ENCODE measurements at places on chromosomes 2 and 18.

GRCh38 chr2:239212121-239212928 is 188.5 kb downstream of the HDAC4 start:
- DNase-seq, result no peak

GRCh38 chr18:45166341-45166835 is 448.9 kb upstream of the SLC14A2 start:
- no peak for DNase-seq

DNA sequence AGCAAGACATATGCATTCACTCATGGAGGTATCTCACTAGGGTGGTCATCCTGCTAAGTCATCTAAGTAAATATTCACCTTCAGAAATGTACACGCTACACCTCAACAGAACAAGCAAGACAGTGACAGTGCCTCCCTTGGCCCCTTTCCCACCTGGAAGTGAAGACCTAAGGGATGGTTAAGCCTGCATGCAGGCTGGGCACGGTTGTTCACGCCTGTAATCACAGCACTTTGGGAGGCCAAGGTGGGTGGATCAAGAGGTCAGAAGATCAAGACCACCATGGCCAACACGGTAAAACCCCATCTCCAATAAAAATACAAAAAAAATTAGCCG is 4.4 kb downstream of the LIMS2 start:
- DNase-seq, result no peak

DNA sequence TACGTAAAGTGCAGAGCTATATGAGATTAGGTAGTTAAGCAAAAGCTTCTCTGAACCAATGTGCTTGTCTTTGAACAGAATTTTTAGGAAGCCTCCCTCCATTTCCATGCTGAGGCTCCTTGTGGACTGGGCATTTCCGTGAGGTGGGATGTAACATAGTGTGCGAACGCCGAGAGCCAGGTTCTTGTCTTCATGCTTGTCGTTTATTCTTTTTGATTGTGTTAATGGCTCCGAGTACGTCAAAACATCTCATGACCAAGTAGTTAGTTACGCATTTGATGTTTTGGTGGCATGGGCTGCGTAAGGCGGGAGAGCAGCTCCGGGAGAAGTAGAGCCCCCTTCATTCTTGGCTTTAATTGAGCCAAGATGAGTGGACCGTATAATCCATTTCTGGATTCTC is 32.9 kb downstream of the DGKD start:
- DNase-seq, result no peak

GRCh38 chr2:8779795-8780671 is 57.4 kb downstream of the KIDINS220 start:
- no peak for DNase-seq

- DNase-seq, result no peak
Measured at GRCh38 chr2:57562495-57562894, 484.1 kb upstream of the VRK2 start.

DNA sequence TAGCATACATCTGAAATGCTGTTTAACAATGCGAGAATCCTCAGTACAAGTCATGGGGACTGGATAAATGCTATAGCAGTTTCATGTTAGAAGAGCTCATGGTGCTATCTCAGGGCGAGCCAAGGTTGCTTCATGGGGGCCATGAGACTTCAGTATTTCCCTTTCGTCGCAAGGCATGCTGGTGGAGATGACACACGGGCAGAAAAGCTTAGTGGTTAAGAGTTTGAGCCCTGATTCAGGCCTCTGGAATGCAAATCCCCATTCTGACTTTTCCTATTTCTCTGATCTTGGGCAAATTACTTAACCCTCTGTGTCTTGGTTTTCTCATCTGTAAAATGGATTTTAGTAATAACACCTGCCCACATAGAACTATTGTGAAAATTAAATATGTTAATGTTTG is 57.4 kb upstream of the EPHA4 start:
- no peak for DNase-seq

DNA sequence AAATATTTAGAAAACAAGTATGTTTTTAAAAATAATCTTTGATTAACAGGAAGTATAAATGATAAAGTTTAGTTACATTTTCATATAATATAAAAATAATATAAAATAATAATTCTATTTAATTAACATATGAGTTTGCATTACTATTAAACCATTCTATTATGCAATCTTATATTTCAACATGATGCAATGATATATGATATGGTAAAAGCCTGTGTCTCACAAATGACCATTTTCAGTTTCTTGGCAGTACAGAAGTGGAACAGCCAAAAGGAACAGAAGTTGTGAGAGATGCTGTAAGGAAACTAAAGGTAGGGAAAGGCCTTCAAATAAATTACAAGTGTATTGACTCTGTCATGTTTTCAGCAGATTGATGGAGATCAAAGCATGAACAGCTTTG is 230.8 kb downstream of the GULP1 start:
- no peak for DNase-seq

Measured in stimulated activated CD4-positive, alpha-beta T cell treated with anti-CD3 and anti-CD28 coated beads, Interleukin-2, amount 100 ng/mL, for 24 hours (primary cell).